ENCODE measurements at places on chromosomes 7 and 10.
A peak's percentile ranks its signal among the peaks of the same experiment; 100 is the strongest.

- no peak for DNase-seq
Observed at GRCh38 chr7:77465256-77465655, 49.1 kb upstream of the GSAP start.

DNA sequence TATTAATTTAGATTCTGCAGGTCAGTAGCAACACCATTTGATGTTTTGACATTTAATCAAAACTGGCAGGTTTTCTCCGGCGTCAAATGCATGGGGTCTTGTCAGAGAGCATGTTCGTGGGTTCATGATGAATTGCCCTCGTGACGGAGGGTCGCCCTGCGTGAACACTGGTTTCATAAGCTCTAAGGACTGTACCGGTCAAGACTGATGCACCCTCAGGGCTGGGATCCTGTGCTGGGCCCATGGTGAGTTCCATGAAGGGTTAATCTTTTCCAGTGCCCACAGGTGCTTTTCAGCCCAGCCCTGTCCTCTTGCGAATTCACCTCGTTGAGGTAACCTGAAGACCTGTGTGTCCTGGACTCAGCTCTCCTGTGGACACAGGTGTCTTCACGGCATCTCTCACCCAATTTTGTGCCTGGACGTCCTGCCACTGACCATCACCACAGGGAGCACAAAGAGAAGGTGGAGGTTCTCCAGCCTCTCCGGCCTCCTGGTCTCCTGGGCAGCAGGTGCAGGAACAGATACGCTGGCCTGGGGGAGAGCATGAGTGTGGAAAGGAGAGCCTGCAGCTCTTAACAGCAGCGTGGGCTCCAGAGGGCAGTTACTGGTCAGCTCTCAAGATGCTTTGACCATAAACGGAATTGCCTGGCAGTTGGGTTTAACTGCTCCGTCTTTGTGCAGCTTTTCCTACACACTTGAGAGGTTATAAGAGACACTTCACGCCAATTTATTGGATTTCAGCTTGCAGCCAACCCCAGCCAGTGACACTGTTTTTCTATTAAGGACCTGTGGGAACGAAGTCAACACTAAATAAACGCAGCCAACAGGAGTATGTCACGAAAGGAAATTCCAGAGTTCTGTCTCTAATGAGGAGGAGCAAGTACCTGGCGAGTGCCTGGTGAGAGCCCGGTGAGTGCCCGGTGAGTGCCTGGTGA lies 37.4 kb upstream of the CFAP46 start:
- DNase-seq: no peak

DNA sequence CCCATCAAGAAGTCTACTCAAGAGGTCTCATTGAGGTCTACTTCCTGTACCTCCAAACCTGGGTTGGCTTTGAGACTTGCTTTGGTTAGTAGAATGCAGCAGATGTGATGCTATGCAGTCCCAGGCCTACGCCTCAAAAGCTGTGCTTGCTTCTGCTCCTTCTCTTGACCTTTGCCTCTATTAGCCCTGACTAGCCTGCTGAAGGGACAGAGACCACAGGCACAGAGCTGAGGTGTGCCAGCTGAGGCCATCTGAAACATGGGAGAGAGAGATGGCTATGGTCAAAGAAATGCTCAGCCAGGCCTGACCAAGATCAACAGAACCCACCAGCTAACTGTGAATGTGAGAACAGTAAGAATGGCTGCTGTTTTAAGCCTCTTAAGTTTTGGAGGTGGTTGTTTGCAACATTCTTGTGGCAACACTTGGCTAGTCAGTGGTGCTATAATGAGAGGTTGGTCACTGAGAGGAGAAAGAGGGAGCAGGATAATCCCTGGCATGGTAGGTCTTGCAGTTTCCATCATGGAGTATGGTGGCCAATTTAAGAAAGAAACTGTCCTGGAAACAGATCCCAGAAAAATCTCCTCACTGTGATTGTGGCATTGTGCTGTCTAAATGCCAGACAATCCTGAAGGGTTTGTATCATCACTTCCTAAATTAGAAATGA lies 176.1 kb upstream of the PHYHIPL start:
- no peak for DNase-seq

DNA sequence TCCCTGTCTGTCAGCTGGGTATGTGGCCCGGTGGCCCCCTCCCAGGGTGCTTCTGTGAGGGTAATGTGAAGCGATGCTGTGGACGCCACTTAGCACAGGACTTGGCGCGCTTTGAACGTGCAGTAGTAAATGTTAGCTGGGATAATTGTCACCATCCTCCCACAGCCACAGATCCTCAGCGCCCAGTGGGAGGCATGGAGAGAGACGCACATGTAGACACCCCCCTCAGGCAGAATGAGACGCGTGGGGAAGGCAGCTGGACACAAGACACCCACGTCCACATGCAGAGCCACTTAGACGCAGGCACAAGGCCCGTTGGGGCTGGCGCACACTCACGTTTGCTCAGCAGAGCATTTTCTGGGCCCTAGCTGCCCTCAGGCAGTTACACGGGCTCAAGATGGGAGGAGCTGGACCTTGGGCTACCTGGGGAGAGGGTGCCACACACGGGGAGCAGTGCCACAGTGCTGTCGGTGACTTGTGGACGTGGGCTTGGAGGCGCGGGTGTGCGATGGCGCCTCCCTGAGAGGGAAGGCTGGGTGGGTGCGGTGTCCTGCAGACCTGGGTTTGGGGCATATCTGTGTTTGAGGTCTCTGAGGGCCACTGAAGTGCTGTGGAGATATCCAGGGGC lies 26.4 kb downstream of the ADCYAP1R1 start:
- DNase-seq: no peak

DNA sequence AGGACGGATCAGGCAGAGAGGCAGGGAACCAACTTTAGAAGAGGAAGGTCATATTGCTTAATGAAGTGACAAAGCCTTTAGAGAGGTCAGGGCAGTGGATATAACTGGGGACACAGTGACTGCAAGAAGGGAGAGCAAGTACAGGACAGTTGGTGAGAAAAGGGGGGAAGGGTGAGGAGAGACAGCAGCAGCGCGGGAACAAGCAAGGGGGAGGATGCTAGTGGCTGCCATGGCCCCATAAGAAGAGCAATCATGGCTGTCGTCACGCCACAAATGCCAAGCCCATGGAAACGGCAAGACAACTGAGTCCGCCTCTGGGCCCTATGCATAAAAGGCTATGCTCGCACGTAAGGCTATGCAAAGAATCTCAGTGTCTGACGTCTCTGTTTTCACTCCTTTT lies 9.1 kb downstream of the ZNF3 start:
- no peak for DNase-seq

DNA sequence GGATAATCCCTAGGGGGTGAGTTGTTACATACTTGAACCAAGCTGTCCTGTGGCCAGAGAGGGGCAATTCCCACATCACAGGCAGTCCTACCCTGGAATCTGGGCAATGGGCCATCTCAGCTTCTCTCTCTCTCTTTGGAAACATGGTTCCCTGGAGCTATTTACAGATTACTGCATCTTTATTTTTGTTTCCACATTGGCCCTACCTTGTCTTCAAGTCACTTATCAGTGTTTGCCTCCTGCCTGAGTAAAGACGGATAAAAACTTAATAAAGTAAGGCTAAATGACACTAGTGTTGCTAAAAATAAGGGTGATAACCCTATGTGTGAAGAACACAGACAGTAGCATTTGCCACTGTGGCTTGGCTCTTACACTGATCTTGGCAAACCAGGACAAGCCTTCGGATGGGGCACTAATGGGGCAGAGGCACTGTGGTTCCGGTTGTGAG lies 228.2 kb downstream of the GFRA1 start:
- no peak for DNase-seq

DNA sequence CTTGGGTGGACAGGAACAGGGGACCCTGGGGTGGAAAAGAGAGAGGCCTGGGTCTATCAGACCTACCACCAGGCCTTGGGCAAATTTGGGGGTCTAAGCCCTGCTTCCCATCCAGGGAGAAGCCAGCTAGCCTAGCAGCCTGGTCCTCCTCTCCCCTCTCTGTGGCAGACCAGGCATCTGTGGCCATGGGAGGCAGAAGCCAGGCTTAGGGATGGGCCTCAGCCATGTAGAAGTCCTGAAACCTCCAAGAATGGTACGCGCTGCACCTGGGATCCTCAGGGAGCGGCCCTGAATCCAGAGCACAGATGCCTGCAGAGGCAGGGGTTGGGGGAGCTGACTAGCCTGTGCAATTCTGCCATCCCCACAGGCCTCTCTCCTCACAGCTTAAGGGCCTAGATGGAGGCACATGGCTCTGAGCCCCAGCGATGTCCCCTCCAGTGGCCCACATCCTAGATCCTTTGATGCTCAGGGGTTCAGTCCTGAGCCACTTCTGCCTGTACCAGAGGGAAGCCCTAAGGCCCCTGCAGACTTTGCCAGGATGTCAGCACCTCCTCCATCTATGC lies 21.2 kb downstream of the GRID1 start:
- DNase-seq: no peak

DNA sequence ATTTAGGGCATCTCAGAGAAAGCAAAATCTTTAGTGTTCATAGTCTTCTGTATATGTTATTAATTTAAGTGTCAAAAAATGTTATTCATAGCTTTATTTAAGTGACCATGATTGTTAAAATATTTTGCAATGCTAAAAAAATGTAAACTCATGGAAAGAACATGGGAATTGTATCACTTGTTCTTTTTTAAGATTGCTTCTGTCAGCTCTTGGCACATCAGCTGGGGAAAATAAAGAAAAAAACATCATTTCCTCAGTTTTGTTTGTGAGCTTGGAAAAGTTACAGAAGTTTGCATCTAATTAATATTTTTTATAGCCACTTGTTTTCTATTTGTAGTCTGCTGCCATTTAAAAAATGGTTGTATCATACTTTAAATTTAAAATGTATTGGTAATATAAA lies 285.9 kb upstream of the CSTF2T start:
- DNase-seq: no peak

GRCh38 chr7:5139998-5140397 lies 50.0 kb upstream of the WIPI2 start:
- DNase-seq: peak; percentile 40

DNA sequence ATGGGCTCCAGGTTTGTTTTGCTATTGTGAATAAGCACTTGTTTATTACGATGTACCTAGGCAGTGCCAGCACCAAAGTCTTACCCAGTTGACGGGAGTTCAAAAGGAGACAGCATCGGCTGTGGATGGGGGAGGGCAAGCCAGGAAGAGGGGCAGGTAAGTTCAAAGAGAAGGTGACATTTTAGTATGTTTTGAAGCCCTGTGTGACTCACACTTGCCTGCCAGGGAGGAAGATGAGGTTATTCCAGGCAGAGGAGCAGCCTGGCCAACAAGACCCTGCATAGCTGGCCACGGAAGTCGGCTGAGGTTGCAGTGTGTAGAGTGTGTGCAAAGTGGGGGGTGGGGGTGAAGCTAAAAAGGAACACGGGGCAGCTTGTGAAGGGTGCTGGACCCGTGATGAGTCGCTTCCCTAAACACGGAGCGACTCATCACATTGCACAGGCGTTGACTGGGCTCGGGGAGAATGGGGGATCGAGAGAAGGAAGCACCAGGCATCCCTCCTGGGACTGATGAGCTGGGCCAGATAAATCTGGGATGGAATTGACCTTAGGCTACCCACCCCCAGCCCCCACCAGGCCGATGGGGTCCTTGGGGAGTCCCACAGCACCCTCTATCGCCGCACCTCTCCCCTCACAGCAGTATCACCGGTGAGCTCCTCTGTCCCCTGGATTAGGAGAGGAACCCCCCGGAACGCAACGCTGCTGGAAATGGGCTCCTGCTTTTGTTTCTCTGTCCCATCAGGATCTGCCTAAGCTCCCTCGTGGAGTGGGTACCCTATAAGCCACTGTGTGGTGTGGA lies 97.9 kb upstream of the IKZF1 start:
- DNase-seq: peak; percentile 90

- no peak for DNase-seq
Observed at GRCh38 chr7:90267263-90267858, 22.4 kb downstream of the CFAP69 start.

Measured in CD4-positive, alpha-beta T cell treated with Interleukin-15 for 4 hours (primary cell).